SJCRH30 (cell line): ENCODE measurements at places on chromosomes 5 and 9. TPM values are rescaled to one million over a fixed set of nuclear protein-coding genes. Genes with fewer than 3 reads are reported as not detected.

DNA sequence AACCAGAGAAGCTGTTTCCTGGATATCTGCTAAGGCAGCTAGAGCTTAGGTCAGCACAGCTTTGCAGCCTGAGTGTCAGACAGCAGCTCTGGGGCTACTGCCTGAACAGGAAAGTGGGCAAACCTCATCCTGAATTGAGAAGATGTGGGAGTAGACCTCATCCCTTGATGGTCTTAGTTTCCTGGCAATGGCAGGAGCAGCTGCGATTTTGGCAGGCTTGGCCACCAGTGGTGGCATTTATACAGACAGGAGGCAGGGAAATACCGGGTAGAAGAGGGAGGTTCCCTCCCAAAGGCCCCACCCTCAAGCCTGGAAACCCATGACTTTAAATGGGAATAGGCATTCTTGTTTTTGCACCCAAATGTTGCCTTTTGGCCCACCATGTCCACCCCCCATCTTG lies 69.7 kb downstream of the LIX1 start:
- no peaks in the 10 kb centered on the region for H3K27me3 ChIP-seq
- H3K4me3 ChIP-seq, result no peak overlapping the region

DNA sequence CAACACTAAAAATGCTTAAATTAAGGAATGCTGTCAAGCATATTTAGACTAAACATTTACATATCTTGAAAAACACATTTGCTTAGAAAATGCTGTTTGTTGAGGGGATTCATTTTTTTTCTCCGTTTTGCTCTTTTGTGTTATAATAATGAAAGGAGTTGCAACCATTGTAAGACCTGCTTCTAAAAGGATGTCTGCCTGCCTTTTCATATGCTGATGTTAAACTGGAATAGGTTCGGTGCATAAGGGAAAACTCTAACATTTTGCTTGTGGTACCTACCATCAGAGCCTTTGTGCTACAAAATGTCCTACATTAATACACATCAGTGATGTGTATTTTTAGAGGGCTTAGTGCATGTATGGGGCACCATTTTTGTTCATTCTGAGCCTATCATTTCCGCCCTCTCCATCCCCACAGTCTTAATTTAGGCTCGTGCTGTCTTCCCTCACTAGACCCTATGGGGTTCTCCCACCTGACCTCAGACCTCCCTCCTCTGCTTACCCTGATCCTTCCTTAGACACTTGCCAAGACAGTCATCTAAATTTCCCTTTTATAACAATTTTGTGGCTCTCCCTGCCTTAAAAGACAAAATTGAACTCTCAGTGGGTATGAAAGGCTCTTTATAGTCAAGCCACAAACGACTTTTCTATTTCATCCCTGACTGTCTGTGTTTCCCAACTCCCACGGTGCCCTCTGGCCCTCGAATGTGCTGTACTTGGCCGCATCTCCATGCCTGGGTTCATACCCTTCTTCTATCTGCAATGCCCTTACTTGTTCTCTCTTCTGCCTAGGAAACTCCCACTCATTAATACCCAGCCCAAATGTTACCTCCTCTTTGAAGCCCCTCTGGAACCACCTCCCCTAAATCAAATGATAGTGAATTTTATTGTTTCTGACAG lies 61.2 kb downstream of the CMYA5 start:
- H3K4me1 ChIP-seq, result no peaks in the 10 kb centered on the region
- no peaks in the 10 kb centered on the region for H3K27me3 ChIP-seq
- no peak overlapping the region for H3K27ac ChIP-seq
- no peaks in the 10 kb centered on the region for H3K36me3 ChIP-seq
- H3K4me3 ChIP-seq, result no peak overlapping the region

- H3K27me3 ChIP-seq, result no peaks in the 10 kb centered on the region
- no peaks in the 10 kb centered on the region for H3K36me3 ChIP-seq
- H3K4me1 ChIP-seq, result no peaks in the 10 kb centered on the region
- DNase-seq, result no peak
These were observed 19.1 kb downstream of the MRPL36 start for GRCh38 chr5:1780614-1780930.

The LMX1B gene
- 10.3 and 12.2 TPM in 2 replicates for total RNA-seq

The GARNL3 gene
- total RNA-seq, result 3.3 and 4.6 TPM in 2 replicates
